ENCODE measurements at places on chromosomes 7 and 10.

DNA sequence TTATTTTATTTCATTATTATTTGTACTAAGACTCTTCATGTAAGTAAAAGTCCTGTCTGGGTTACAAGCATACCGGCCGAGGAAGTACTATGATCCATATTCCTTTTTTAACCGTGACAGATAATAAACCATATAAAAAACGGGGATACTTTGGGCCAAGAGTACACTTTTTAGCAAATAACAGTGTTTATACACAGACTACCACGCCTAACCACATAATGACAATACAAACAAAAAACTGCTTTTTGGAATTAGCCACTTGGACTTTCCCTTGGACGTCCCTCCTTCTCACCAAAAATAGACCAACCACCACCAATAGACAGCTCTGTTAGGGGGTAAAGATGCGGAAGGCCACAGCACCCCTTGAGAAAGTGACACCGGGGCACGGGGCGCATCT lies 800 bp downstream of the MINDY3 start:
- DNase-seq, result no peak

DNA sequence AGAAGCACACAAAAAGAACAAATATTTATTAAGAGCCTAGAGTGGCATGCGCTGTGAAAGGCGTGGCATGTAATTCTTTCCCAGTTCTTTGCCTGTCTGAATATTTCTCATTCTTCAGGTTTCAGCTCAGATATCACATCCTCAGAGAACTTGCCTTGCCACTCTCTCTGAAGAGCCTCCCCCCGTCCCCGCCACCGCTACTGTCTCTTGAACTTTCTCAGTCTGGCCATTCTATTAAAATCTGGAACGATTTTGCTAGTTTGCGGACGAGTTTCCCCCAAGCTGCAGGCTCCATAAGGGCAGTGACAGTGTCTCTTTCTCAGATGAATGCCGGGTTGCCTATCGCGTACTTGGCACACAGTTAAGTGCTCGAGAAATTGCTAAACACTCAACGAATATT lies 787 bp upstream of the PLEKHA1 start:
- DNase-seq, result peak; percentile 18

DNA sequence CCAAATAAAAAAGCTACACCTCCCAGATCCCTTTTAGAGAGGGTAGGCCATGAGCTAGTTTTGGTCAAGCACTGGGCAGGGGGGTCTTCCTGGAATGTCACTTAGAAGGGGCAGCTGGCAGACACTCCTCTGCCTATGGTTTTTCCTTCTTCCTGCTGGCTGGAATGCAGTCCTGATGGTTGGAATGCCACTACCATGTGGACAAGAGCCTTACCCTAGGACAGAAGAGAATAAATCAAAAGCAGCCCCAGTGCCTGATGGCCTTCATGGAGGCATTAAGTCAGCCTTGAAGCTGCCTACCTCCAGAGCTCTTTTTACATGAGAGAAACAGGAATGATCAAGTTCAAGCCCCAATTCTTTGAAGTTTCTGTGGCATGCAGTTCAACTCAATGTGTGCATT lies 43.5 kb upstream of the SORBS1 start:
- peak; percentile 51 for DNase-seq

DNA sequence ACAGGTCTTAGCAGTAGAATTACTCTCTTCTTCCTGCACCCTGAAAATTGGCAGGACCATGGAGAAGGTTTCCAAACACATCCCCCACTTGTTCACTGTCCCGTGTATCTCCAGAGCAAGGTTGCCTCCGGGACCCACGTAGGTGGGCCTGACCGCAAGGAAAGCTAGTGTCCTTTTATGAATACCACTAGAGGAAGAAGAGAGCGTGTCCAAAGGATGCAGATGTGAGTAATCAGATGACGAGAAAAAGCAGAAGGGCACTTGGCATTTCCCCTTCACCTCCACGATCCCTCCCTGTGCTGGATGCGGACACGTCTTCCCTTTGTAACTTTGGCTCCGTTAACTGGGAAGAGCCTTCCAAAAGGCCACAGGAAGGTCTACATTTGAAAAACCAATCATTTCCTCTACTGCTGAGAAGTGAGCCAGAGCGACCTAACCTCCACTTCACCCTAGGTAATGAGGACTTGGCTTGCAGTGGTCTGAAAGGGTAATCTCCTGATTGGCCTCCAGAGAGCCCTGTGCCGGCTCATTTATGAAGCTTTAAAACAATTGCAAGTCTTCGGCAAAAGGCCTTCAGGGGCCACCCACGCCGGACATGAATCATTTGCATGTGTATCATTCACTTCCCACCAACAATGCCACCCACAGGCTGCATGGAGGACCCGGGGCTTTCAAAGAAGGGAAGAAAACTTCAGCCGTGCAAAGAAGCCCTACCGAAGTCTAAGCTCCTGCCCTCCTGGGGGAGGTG lies 55.4 kb downstream of the LYZL1 start:
- DNase-seq, result peak; percentile 28

DNA sequence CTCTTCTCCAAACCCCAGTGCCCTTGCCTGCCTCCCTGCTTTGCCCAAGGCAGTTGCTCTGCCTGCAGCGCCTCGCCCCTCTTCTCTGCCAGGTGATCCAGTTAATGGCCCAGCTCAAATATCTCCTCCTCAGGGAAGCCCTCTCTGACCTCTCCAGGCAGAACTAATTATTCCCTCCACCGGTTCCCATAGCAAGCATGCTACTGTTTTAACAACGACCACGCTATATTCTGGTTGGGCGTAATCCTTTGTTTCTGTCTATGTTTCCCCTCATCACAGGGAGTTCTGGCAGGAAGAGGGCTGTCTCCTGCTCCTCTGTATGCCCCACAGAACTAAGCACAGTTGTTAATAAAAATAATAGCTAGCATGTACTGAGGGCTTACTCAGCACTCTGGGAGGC lies 36.8 kb upstream of the R3HCC1L start:
- DNase-seq, result peak; percentile 10

DNA sequence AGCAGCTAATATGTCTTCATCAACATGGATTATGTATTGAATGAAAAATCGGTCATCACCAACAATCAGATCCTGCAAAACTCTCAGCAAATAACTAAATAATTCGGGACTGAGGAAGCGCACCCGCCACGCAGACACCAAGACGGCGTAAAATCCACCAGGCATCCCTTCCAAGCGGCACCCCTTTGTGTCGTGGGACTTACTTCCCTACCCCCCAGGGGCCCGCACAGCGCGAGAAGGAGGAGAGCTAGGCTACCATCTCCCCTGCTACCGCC lies 721 bp downstream of the ARL3 start:
- DNase-seq, result no peak

GRCh38 chr7:77258014-77258413 lies 58.4 kb upstream of the FGL2 start:
- no peak for DNase-seq

- no peak for DNase-seq
These were observed 237.5 kb downstream of the ABCA13 start for GRCh38 chr7:48408731-48409130.

- DNase-seq, result peak; percentile 12
These were observed 293.9 kb downstream of the CAMK1D start for GRCh38 chr10:12643279-12643678.

DNA sequence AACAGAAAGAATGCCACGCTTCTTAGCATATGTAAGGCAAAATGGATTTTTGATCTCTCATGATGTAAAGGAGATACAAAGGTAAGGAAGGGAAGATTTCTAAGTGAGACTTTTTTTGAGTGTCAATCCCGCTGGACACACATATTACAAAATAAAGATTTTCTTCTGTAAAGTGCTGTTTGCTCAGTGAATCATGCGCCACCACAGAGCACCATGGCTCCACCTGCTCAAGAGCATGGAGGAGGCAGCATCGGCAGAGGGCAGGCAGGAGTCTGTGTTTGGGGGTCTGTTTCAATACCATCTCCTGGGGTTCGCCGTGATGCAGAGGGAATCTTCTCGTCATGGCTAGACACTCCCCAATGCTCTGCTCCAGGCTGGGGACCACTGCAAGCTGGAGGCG lies 83.5 kb downstream of the ALOX5 start:
- DNase-seq, result no peak

- no peak for DNase-seq
These were observed 49.1 kb upstream of the GLCCI1 start for GRCh38 chr7:7919449-7919945.

DNA sequence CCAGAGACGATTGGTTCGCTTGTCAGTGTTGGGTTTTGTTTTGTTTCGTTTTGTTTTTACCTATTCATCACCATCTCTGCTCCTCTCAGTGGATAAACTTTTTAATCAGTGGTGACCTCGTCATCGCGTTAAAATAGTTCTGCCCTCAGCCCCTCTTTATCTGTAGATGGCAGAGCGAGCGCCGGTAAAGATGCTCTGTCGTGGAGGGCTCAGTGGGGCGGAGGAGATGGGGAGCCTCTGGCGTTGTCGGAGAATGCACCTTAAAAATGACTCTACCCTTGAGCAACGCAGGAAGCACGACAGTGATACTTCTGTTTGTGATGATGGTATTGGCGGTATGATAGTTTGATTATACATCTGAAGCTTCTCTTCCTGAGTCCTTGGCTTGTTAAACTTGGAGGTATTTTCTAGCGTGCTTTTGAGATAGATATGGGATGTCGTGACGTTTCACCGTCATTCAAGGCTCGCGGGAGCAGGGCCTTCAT lies 554 bp downstream of the CSGALNACT2 start:
- peak; percentile 32 for DNase-seq

DNA sequence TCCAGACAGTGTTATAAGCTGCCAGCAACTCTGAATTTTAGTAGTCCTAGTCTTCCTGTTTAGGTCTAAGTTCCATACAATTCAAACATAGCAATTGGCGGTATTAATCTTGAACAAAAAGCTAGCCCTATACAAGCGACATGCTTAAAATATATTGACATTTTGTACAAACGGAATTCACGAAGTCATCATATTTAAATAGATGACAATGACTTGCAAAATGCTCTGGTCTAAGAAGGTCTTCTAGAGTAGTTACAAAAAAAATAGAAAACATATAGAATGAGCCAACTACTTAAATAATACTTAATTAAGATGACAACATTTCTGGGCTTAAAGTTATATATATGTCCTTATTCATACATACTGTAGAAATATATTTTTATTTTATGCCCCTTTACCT lies 446.6 kb downstream of the ANKRD7 start:
- no peak for DNase-seq

GRCh38 chr10:63522277-63522687 lies 1.1 kb downstream of the REEP3 start:
- DNase-seq, result no peak

DNA sequence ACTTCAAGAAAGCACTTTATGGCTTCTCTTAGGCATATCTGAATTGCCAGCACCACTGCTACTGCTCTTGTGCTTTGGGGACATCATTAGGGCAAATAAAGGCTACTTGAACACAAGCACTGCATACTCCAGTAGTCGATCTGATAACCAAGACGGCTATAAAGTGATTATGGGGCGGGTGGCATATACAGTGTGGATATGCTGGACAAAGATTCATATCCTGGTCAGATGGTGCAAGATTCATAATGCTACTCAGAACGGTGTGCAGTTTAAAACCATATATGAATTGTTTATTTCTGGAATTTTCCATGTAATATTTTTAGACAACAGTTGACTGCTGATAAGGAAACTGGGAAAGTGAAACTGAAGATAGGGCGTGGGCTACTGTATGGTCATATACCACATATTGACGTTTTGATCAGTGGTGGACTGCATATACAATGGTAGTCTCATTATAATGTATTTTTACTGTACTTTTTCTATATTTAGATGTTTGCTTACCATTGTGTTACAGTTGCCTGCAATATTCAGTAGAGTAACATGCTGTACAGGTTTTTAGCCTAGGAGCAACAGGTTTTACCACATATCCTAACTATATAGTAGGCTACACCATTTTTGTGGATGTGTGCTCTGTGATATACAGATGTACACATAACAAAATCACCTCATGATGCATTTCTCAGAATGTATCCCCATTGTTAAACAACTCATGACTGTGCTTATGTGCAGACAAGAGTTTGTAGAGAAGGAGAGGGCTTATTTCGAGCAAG lies 15.2 kb downstream of the ANLN start:
- DNase-seq, result no peak

- DNase-seq, result no peak
These were observed 1124.4 kb downstream of the TYW1 start for GRCh38 chr7:68121056-68121455.

GRCh38 chr10:103598654-103599115 lies 105.2 kb downstream of the NEURL1 start:
- peak; percentile 84 for DNase-seq

- peak; percentile 36 for DNase-seq
These were observed 123.7 kb downstream of the AVL9 start for GRCh38 chr7:32618987-32619386.

- no peak for DNase-seq
These were observed 41.5 kb downstream of the SLIT1 start for GRCh38 chr10:97144297-97144696.

DNA sequence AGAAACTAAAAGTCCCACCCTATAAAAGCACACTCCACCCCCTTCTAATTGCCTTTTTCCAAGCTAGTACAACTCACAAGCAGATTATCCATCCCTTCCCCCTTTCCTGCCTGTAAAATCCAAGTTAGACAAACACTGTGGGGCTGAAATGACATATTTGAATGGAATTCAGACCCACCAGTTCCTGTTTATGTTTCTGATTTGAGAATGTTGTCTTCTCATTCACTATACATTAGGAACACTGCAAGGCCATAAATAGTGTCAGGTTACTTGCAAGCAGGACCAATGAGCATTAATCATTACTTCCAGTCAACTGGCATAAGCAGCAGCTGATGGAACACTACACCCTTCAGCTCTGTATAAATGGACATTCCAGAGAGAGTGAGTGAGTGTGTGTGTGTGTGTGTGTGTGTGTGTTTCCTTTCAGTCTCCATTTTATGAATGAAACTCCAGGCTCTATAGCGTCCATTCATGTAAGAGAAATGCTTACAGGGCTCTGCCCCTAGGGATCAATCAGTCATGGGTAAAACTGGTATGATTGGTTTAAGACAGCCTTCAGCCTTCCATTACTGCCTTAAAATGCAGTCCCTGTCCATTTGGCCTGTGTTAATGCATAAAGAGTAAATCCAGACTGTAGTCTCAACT lies 69.3 kb downstream of the ETV1 start:
- DNase-seq, result peak; percentile 40

Measured in mesendoderm (in vitro differentiated cells).